ENCODE measurements at places on chromosomes 2 and 18.

DNA sequence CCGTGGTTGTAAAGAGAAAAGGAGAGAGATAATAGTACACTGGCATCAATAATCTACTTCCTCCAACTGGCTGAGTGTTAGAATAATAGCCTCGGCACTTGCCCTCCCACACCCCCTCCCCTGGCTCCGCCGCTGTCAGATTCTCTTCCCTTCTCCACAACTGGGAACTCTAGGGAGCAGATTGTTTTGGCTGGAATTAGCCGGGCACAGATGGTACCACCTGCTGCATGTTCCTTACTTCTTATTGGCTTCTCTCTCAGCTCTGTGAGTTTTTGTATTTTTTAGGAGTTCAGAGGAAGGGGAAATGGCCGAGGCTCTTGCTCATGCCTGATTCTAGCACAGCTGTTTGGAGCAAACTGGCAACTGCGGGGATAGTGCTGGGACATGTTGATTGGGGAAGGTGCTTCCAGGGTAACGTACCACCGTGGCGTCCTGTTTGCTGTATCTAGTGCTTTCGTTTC lies 140.0 kb downstream of the ZEB2 start:
- no peak for DNase-seq

DNA sequence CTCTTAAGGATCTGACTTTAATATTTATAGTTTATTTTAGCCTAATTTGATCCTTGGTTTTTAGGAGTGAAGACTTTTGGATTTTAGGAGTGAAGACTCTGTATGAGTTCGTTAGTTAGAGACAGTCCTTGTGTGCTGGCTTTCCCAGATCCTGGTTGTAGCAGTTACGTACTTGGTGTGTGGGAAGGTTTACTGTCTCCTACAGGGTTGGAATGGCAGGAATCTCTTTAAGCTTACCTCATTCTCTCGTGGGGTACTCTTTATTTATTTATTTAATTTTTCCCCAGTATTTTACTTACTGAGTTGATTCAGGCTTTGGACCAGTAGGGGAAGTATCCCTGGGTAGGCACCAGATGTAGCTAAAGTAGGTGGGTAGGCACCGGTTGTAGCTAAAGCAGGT lies 1.8 kb upstream of the CXCR2 start:
- no peak for DNase-seq

DNA sequence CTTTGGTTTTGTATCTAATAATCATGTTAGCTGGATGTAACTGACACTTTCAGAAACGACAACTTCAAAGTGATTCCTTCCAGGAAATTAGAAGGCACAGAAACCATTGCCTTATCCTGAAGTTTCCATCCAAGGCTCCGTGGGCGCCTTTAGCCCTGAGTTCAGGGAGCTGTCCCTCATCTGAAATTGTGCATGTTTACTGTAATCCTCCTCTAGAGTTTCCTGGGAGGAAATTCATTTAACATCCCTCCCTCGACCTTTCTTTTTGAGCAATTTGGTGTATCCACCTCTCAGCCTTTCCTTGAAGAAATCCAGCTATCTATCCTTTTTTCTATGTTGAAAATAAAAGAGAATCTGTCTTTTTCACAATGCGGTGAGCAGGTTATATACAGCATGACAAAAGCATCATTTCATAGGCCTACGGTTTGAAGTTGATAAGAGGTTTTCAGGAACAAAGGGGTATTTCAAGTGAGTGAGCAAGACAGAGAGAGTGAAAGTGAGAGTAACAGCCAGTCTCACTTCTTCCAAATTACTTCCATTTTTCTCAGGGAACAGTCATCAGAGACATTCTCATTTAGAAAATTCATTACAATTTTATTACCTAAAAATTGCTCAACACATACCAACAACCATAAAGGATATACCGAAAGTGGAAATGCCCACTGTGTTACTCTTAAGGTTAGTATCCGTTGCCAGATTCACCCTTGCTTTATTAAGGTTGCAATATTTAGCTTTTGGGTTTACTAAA lies 167.3 kb downstream of the MREG start:
- DNase-seq: no peak

DNA sequence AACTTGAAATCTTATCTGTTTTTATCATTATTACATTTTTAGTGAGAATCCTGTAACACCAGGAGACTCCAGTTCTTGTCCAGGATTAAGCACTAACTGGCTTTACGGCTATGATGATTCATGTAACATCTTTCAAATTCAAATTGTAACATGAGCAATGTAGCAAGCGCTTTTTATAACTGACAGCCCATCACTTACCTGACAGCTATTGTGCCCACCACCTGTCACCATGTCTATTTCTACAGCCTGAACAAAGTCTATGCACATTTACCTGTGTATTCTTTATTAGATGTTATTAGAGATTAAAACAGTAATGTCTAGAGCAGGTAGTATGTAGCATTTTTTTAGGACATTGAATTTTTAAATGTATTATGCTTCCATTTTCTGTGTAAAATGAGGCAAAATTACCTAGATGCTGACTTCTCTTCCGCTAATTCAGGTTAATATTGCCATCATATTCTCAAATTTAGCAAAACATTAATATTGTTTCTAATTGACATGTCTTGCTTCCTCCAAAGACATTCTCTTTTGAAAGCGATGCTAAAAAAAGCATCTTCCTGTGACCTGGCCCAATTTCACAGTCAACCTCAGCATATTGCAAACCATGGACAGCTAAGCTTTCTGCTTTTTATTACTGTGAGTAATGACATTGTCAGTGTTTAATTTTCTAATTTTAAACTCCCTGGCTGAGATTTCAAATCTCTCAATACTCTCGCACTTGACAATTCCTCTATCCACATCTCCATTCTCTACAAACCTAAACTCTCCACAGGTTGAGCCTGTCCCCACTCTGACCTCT lies 37.8 kb downstream of the RIT2 start:
- DNase-seq: no peak

- no peak for DNase-seq
Observed at GRCh38 chr18:78099979-78100588, 850.4 kb downstream of the GALR1 start.

GRCh38 chr2:9210030-9210429 lies 3.4 kb downstream of the ASAP2 start:
- no peak for DNase-seq

GRCh38 chr18:55199291-55199963 lies 240.2 kb upstream of the CCDC68 start:
- DNase-seq: no peak

GRCh38 chr2:72144632-72145288 lies 2.9 kb downstream of the CYP26B1 start:
- no peak for DNase-seq

GRCh38 chr2:202178346-202178958 lies 59.9 kb downstream of the SUMO1 start:
- peak; percentile 15 for DNase-seq

- DNase-seq: no peak
Observed at GRCh38 chr18:66724664-66725356, 120.9 kb upstream of the CDH19 start.
